ENCODE measurements at places on chromosomes 7 and 10. TPM values are rescaled to one million over a fixed set of nuclear protein-coding genes. Genes with fewer than 3 reads are reported as not detected.

Gene SUN3
- total RNA-seq: not detected

Gene MUC3A
- total RNA-seq: 1.3 TPM

Gene SEMA3E
- 3.2 TPM for total RNA-seq

Gene BPGM
- 12.4 TPM for total RNA-seq

Gene ANKRD2
- not detected for total RNA-seq

Gene COL13A1
- total RNA-seq: not detected

Gene EXOC6
- total RNA-seq: 12.3 TPM

Gene C7orf57
- not detected for total RNA-seq

Gene HABP2
- not detected for total RNA-seq
